Activated CD4-positive, alpha-beta T cell treated with anti-CD3 and anti-CD28 coated beads, Interleukin-2, amount 10 ng/mL, durations not matched to agents 7 days and 5 days (primary cell): ENCODE measurements at places on chromosomes 3 and 15. TPM values are rescaled to one million over a fixed set of nuclear protein-coding genes. Genes with fewer than 3 reads are reported as not detected.

The RPL32 gene
- 2,113 TPM for total RNA-seq

- no peak overlapping the region for H3K4me3 ChIP-seq
- no peaks in the 10 kb centered on the region for H3K27me3 ChIP-seq
- H3K36me3 ChIP-seq: no peaks in the 10 kb centered on the region
- no peak for DNase-seq
- no peaks in the 10 kb centered on the region for H3K4me1 ChIP-seq
Measured at GRCh38 chr3:46710671-46711295, 6.9 kb downstream of the PRSS50 start.

- no peaks in the 10 kb centered on the region for H3K27me3 ChIP-seq
- H3K36me3 ChIP-seq: no peaks in the 10 kb centered on the region
- no peaks in the 10 kb centered on the region for H3K4me1 ChIP-seq
- DNase-seq: no peak
- H3K4me3 ChIP-seq: no peak overlapping the region
- no peak overlapping the region for H3K27ac ChIP-seq
Measured at GRCh38 chr15:99145005-99145404, 40.1 kb downstream of the SYNM start.

GRCh38 chr15:88083811-88084760 lies 172.5 kb downstream of the NTRK3 start:
- no peaks in the 10 kb centered on the region for H3K27me3 ChIP-seq
- DNase-seq: no peak
- no peak overlapping the region for H3K4me3 ChIP-seq
- H3K27ac ChIP-seq: no peak overlapping the region
